Right cardiac atrium (tissue), 5 donors: ENCODE measurements at places on chromosomes 7 and 10.

DNA sequence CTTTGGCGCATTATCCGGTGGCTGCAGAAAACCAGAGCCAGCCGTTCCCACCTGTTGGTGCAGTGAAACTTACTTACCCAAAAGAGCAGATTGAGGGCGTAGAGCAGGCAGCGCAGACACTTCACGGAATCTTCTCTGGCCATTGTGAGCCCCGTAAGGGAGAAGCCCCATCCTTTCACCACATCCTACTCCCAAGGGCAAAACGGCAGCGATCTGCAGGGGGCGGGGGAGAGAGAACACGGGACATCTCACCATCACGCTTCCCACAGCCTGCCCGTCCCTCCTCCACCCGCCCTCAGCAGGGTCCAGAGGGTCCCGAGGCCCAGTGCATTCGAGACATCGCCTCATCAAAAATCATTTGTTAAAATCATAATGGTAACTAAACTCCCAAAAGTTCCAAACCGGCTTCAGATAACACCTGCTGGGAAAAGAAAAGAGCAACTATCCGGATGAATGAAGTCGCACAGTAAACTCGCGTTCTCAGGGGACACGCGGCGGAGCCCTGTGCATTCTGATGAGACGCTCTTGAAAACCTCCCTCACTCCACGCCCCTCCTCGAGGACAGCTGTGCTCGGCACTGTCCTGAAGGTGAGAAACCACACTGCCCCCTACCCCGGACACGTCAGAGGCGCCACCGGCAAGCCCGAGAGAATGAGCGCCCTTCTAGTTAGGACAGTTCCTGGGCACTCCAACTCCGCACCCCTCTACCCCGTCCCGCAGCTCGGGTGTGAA lies 1.2 kb downstream of the TSPAN12 start:
- peak; percentile 44 for DNase-seq

DNA sequence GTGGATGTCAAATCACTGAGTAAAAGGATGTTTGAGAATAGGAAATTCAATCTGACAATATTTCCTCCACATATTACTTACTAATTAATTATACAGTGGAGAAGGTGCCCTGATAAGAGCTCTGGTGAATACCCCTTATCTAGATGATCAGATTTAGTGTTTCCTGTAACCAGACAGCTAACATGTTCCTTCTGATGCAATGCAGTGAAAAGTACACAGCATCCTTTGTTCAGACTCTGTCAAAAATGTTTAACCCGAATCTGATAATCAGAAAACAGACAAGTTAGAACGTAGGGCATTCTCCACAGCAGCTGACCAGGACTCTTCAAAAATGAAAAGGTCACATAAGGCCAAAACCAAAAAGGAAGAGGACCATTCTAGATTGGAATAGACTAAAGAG lies 46.2 kb downstream of the WDR11 start:
- no peak for DNase-seq

DNA sequence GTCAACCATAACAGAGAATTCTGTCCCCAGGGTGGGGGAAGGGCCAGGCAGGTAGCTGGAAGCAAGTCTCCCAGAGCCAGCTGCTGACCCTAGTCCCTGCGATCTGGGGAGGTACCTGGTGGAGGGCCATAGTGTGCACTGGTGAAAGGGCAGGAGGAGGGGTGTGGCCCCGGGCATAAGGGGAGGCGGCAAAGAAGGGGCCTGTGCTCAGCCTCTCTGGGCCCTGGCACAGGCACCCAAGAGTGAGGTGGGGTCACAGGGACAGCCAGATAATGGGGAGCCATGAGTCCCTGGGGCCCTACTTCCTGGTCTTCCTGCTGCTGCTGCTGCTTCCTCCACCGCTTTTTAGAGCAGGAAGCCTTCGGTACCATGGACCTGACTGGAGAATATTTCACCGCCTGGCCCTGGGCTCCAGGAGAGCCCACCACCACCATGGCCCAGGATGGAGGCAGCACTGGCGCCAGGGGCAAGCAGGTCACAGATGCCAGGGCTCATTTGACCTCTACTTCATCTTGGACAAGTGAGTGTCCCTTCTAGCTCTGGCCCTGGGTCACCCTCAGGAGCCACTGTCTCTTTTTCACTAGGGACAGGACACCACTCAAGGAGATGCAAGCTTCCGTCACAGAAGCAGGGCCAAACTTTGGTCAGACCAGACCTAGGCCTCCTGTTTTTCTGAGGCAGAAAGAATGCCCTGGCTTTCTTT lies at the start of gene ANTXRL:
Gene ANTXRL, plus strand, starts transcription at position 7 of the 703 bp plus-strand sequence. Its CDS starts 266 bp downstream, at position 273.
- no peak for DNase-seq

DNA sequence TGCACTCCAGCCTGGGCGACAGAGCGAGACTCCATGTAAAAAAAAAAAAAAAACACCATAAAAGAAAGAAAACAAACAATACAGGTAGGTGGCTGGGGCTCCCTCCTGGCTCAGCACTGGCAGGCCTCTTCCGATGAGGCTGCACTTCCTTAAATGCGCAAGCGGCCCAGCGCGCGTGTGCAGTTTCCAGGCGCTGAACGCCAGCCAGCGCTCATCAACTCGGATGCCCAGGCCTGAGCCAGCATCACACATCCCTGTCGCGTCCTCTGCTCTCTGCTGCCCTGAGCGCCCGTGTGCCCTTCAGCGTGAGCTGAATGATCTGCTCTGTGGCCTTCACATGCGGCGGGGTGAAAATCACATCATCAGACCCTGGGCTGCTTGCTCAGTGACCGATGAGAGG lies 31.8 kb downstream of the NUDT1 start:
- no peak for DNase-seq

DNA sequence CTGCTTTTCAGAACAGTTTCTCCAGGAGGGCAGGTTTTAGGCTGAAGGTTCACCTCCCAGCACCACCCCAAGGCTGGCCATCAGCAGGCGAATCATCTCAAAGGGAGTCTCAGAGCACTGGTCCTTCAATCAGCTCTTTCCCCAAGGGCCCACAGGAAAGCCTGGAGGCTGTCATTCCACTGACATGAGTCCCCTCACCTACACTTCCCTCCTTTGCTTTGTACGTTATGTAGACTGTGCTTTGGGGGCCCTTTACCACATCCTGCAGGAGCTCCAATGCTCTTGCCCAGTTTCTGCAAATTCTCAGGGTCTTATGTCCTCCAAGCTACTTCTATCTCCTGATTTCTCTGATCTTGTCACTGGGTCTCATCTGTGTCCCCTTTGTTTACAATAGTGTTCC lies 15.4 kb downstream of the WDFY4 start:
- DNase-seq = no peak

GRCh38 chr10:75014516-75015230 lies 96.8 kb upstream of the SAMD8 start:
- DNase-seq = no peak

DNA sequence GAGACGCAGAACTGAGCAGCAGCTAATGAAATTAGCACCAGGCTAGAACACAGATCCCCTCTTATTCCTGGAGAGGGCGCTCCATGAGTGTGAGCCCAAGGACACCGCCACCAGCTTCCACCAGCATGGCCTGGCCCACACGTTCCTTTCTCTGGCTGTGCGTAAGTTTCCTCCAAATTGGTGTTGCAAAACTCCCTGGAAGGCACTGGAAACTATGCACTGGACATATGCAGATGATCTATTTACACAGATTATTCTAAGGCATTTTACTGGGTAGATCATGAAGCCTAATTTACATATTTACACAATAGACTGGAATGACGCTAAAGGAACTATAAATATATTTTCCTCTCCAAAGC lies 455.6 kb upstream of the FOXK1 start:
- DNase-seq = no peak

- DNase-seq = no peak
Observed at GRCh38 chr10:103232131-103232673, 13.5 kb upstream of the RPEL1 start.

DNA sequence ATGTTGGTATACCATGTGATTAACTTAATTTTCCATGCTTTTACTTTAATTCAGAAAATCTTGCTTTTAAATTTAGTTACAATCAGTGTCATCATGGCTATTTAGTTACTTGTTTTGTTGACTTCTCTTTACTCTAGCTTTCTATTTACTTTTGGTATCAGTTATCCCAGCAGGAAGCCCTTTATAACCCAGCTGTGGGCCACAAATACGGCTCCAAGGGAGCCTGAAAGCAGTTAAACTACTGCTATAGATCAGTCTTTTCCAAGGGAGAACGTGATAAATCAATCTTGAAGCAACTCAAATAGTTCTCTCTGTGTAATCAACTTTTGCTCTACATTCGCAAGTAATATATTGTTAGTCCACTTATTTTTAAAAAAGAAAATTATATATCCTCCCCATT lies 287.4 kb downstream of the CACNA2D1 start:
- DNase-seq = no peak

DNA sequence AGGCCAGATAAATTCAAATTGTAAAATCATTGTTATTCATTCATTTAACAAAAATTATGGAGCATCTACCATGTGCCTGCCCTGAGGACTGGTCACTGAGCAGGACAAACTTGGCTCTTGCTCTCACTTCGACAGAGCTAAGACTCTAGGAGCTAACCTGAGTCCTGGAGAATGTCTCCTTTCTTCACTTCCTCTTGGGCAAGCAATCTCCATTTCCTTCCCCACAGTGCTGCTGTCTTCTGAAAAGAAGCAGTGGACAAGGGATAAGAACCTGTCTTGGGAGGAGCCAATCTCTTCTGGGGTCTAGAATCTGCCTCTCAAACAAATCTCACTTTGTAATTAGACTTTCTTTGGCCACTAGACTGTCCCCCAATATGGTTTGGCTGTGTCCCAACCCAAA lies 76.2 kb upstream of the PLXNA4 start:
- DNase-seq = no peak

DNA sequence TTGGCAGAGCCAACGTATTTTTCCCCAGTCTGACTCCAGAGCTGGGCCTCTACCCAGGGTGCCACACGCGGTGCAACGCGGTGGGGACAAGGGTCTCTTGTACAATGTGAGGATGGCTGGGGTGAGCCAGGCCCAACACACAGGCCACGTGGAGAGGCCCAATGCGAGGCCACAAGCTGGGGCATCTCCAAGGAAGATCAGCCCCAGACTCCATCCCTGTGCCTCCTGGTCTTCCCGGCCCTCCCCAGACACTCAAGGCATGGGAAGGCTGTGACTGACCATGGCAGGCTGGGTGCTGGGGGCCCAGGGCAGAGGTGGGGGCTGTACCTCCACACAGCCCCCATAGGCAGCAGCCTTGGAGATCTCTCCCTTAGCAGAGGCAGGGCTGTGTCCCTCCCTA lies 135.3 kb upstream of the FAM20C start:
- DNase-seq = no peak

DNA sequence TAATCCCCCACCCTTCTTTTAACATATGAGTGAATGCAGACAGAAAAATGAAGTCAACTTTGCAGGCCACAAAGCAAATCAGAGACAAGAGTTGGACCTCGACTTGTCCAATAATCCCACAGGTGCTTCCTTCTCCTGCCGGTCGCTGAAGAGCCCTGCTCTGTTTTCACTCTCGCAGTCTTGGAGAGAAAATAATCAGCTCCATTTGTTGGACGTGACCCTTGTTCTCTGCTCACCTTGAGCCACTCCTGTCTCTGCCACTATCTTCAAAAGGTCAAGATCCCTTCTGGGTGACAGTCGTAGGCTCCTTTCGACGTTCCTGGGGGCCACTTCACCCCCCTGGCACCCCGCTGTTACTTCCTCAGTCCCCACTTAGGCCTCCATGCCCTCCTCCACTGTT lies 2.8 kb upstream of the KLF6 start:
- no peak for DNase-seq
